ENCODE measurements at places on chromosomes 13 and 19.

DNA sequence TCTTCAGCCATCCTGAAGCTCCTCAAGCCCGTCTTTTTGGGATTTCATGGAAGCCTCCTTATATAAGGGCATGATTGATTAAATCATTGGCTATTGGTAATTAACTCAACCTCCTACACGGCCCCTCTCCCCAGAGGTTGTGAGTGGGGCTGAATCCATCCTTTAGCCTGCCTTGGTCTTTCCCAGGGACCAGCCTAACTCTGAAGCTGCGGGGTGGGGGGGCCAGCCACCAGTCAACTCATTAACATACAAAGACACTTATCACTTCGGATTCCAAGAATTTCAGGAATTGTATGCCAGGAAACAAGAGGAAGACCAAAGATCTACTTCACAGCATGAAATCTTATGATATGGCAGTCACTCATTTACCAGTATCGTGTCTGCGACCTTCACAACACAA is 9.9 kb downstream of the COL4A1 start:
- no peak for DNase-seq

- peak; percentile 66 for DNase-seq
Observed at GRCh38 chr13:36858290-36858689, 39.3 kb downstream of the RFXAP start.

DNA sequence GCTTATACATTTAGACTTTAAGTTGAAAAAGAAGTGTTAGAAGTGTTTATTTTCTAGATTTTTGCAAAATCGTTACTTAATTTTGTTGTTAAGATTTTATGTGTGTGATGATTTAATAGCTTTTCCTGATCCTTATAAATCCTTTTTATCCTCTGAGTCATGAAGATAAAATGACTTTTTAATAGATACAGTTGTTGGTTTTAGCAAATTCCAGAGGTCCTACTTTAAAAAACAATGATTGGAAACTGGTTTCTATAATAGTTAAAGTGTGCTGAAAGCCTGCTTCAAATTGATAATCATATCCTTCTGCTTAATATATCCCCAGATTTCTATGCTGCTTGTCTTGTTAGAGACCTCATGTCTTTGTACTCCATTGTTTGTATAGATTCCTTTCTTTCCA is 39.0 kb downstream of the RNASEH2B start:
- DNase-seq, result peak; percentile 13

DNA sequence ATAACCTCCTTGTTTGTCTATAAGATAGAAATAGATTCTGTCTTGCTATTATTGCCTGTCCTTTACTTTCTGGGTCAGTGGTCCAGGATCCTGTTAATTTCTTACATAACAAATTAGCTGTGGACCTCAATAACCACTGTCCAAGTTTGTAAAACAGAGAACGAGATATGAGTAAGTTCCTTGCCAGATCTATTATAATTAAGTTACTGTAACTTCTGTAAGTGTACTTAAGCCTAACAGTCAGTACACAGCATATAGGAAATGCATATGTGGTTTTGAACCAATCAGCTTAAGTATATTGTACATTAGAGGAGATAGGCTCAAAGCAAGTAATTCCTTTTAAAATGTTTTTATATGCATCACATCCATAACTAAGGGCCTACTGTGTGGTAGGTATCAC is 34.9 kb downstream of the HTR2A start:
- DNase-seq, result no peak

DNA sequence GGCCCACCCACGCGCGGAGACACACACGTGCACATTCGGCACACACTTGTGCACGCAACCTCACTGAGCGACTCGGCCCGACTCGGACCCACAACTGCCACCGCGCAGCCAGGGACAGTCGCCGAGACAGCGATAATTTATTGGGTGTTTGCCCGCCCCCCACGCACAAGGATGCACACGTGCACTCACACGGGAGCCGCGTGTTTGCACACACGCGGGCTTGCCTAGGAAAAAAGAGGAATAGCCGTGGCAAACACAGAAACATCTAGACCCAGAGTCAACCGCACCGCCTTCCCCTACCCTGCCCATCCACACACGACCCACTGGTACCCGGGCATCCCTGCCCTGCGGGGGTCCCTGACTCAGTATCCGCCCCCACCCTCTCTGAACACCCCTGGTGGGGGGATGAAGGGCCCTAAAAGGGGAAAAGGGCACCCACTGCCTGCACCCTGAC is 1.1 kb upstream of the SSBP4 start:
- no peak for DNase-seq

- DNase-seq, result no peak
Observed at GRCh38 chr13:96967248-96967745, 27.0 kb downstream of the OXGR1 start.

DNA sequence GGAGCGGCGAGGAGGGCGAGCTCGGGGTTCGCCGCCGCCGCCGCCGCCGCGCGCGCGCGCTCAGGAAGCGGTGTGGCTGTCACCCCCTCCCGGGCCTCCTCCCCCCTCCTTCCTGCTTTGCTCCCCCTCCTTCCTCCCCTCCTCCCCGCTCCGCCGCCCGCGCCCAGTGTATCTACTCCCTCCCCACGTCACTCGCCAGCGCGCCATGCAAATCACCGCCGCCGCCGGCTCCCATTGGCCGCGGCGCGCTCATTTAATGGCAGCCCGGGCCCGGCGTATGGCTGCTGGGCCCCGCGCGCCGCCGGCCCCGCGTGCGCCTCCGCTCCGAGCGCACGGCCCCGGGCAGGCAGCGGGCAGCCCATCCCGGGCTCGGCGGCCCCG is 335 bp upstream of the SOX1 start:
- peak; percentile 58 for DNase-seq

All from astrocyte of the spinal cord (primary cell).